Activated CD8-positive, alpha-beta T cell treated with anti-CD3 and anti-CD28 coated beads for 36 hours (primary cell): ENCODE measurements at places on chromosomes 12 and 14. TPM values are rescaled to one million over a fixed set of nuclear protein-coding genes. Genes with fewer than 3 reads are reported as not detected.
A peak's percentile ranks its signal among the peaks of the same experiment; 100 is the strongest.

GRCh38 chr14:54550514-54550913 is 16.4 kb upstream of the SAMD4A start:
- H3K4me3 ChIP-seq, result no peak overlapping the region
- peaks cover 4% of the 10 kb centered on the region for H3K27me3 ChIP-seq
- no peak for DNase-seq
- H3K4me1 ChIP-seq, result no peaks in the 10 kb centered on the region

DNA sequence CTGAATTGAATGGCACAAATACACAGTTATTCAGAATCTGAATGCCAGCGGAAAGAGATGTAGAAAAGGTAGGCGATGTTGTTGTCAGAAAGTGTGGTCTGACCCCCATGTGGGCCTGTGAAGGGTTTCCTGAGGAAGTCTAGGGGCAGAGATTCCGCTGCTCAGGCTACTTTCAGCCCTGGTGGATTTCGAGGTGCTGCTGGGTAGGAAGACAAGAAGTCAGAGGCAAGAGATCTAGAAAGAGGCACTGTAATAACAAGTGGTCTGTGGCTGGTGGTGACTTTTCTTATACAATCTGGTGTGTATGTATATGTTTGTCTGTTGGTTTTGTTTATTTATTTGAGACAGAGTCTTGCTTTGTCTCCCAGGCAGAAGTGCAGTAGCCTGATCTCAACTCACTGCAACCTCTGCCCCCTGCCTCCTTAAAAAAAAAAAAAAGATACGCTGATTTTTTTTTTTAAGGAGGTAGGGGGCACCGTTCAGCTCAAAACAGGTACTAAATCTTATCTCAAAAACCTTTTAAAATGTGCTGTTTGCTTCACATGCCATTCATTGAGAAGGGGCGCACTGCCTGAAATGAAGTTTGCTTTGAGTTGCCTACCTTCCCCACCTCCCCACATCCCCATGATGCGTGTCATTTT is 27.1 kb upstream of the MANSC4 start:
- peak; percentile 71 for DNase-seq
- no peaks in the 10 kb centered on the region for H3K36me3 ChIP-seq
- H3K4me1 ChIP-seq, result peaks cover 38% of the 10 kb centered on the region
- H3K27ac ChIP-seq, result peak overlapping the region; percentile 83
- H3K27me3 ChIP-seq, result peaks cover 9% of the 10 kb centered on the region

DNA sequence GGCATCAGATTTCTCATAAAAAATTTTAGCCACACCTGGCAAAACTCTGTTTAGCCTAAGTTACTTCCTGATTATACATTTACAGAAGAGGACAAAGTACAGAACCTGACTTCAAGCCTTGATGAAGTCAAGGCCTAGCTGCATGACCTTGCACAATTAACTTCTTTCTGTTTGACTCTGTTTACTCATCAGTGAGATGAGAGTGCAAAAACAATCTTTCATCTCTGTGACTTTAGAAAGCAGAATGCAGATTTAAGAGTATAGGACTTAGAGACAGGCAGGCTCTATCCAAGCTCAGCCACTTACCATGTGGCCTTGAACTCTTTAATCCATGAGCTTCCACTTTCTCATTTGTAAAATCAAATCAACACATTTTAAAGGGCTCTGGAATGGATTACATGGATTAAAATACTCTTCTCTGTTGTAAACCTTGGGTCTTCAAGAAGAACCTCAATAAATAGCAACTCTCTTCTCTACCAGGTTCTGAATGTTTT is 1178.9 kb downstream of the FLRT2 start:
- no peaks in the 10 kb centered on the region for H3K27me3 ChIP-seq
- no peaks in the 10 kb centered on the region for H3K36me3 ChIP-seq
- no peak for DNase-seq
- H3K4me3 ChIP-seq, result no peak overlapping the region

DNA sequence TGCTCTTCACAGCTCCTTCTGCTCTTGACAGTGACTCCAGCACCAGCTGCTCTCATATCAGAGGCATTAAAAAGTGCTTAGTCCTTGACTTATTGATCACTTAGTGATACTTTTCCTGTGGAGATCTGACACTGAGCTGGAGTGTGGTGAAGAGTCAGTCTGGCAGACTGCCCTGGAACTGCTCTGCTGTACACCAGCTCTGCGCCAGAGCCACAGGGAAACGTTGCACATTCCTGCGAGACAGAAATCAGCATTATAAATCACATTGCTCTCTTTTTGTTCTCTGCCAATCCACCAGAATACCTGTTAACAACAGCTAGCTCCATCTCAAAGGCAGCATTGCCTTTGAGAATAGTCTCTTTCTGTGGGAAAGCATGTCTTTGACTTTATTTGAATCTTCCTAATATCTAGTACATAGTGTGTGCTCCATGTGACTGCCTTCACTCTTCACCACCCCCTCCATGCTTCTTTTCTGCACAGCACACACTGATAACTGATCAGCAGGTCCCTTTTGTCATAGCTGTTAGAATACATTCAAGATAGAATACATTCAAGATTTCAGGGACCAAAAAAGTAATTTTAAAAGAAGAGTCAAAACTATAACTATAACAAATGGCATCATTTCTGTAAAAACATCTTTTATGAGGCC is 48.2 kb upstream of the VSX2 start:
- no peaks in the 10 kb centered on the region for H3K27me3 ChIP-seq
- H3K27ac ChIP-seq, result no peak overlapping the region
- no peaks in the 10 kb centered on the region for H3K4me1 ChIP-seq

- peaks cover 11% of the 10 kb centered on the region for H3K27me3 ChIP-seq
- no peaks in the 10 kb centered on the region for H3K4me1 ChIP-seq
- no peak for DNase-seq
- H3K36me3 ChIP-seq, result no peaks in the 10 kb centered on the region
Observed at GRCh38 chr14:103085106-103086091, 1.4 kb downstream of the LBHD2 start.

GRCh38 chr14:102277874-102278630 is 26.9 kb downstream of the MOK start:
- no peaks in the 10 kb centered on the region for H3K36me3 ChIP-seq
- H3K4me3 ChIP-seq, result no peak overlapping the region
- no peaks in the 10 kb centered on the region for H3K4me1 ChIP-seq
- DNase-seq, result no peak
- H3K27me3 ChIP-seq, result no peaks in the 10 kb centered on the region

- no peak overlapping the region for H3K27ac ChIP-seq
- no peaks in the 10 kb centered on the region for H3K27me3 ChIP-seq
- no peak for DNase-seq
- H3K36me3 ChIP-seq, result no peaks in the 10 kb centered on the region
- H3K4me1 ChIP-seq, result no peaks in the 10 kb centered on the region
- no peak overlapping the region for H3K4me3 ChIP-seq
Observed at GRCh38 chr14:95077345-95077744, 80.0 kb downstream of the DICER1 start.

DNA sequence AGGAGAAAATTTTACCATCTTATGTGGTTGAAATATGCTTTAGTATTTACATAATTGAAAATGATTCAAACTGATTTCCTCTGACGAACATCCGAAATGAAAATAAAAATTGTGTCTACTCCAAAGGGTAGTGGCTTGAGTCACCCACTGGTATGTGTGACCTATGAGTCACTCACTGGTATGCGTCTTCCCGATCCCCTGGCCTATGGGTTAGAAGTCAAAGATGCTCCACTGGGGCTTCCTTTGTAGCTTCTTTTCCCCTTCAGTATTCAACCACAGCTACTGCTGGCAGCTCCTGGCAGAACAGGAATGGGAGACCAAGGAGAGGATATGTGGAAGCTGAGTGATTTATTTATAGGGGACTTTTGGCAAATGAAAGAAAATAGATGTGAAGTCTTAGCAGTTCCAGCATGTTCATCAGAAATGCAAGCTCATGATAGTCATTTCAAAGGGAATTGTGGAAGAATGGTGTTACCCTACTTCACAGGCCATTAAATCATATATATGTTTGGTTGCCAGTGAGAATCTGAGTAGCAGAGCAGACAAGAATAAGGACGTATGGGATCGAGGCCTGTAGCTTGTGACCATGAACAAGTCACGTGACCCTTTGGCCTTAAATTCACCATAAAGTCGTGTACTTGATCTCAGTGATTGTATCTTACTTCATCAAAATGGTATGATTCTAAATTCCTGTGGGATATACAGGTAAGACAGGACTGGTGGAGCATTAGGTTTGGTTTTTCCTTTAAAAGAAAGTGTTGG is 108.3 kb downstream of the CRADD start:
- peak overlapping the region; percentile 91 for H3K27ac ChIP-seq
- peaks cover 62% of the 10 kb centered on the region for H3K4me1 ChIP-seq
- DNase-seq, result peak; percentile 76
- peak overlapping the region; percentile 36 for H3K4me3 ChIP-seq

- no peak overlapping the region for H3K27ac ChIP-seq
- peaks cover 15% of the 10 kb centered on the region for H3K4me1 ChIP-seq
- H3K36me3 ChIP-seq, result peaks cover 1% of the 10 kb centered on the region
- no peak overlapping the region for H3K4me3 ChIP-seq
- H3K27me3 ChIP-seq, result no peaks in the 10 kb centered on the region
- DNase-seq, result no peak
Observed at GRCh38 chr14:50335389-50335788, 23.3 kb downstream of the DMAC2L start.

- DNase-seq, result no peak
- no peaks in the 10 kb centered on the region for H3K27me3 ChIP-seq
- H3K4me3 ChIP-seq, result no peak overlapping the region
- H3K4me1 ChIP-seq, result peaks cover 18% of the 10 kb centered on the region
- no peak overlapping the region for H3K27ac ChIP-seq
- H3K36me3 ChIP-seq, result no peaks in the 10 kb centered on the region
Observed at GRCh38 chr14:39217214-39217879, 16.4 kb upstream of the MIA2 start.

CNTN1 gene
- not detected for total RNA-seq

NYNRIN gene
- total RNA-seq, result 0.05 TPM

MIP gene
- not detected for total RNA-seq

HOXC12 gene
- not detected for total RNA-seq

COL2A1 gene
- total RNA-seq, result 0.34 TPM

OR4K17 gene
- not detected for total RNA-seq

AVPR1A gene
- total RNA-seq, result not detected
